Left ventricle myocardium inferior (tissue), 1 donor: ENCODE measurements at places on chromosomes 1 and 21. TPM values are rescaled to one million over a fixed set of nuclear protein-coding genes. Genes with fewer than 3 reads are reported as not detected.

NBPF10 gene
- total RNA-seq, result 0.69 TPM

SPATA1 gene
- 0.66 TPM for total RNA-seq

YBEY gene
- total RNA-seq, result 17.1 TPM

RTCA gene
- 41.3 TPM for total RNA-seq

GCSAML gene
- total RNA-seq, result 0.19 TPM

SPRR1A gene
- not detected for total RNA-seq

TTC3 gene
- 44.3 TPM for total RNA-seq

DNA sequence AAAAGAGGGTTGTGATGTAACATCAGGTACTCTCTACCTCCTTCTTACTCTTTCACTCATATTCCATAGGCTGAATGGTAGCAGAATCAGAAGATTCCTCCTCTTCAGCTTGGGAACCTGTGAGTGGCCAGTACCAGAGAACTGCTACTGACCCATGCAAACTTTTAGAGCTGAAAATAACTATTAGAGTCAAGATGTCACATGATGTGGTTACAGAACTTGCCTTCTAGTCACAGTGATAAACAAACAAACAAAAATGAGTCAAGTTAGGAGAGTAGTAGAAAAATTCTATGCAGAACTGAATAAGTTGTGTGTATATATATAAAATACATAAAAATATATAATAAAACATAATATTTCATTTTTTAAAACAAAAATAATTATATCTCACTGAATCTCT lies 47.6 kb upstream of the RGS1 start:
- DNase-seq, result no peak

DNA sequence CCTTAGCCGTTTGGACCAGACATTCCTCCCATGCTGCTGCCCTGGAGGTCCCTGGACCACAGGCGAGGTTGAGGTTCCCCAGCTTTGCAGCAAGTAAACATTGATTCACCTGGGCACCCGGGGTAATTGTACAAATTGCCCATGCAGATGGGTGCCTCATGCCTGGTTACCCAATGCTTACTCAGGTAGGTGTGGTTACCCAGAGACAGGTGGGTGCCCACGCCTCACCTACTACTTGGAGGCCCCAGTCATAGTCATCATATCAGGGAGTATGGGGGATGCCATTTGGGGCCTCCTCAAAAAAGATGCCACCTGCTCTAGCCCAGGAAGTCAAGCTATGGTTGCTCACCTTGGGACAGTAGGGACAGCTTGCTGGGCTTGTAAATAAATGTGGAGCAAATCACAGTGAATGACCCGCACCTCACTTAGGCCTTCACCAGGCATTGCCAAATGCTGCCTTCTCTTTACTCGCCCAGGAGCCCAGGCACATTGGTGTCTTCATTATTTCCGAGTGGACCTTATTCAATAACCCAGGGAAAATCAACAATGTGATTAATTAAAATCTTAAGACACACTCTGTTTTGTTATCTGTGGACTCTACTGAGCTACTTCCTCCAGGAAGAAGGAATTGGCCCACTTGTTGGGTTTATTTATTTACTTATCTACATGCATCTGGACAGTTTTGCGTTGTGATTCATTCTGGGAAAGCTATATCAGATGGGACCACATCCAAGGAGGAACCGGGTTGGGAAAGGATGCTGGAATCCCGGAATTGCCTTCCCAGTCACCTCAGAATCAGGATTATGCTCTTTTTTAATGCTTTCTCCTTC lies 35.6 kb upstream of the GRHL3 start:
- DNase-seq, result no peak

GRCh38 chr1:159881622-159882526 lies 18.1 kb downstream of the CFAP45 start:
- DNase-seq, result peak; percentile 54

- no peak for DNase-seq
Measured at GRCh38 chr1:44019466-44019948, 11.8 kb downstream of the SLC6A9 start.

DNA sequence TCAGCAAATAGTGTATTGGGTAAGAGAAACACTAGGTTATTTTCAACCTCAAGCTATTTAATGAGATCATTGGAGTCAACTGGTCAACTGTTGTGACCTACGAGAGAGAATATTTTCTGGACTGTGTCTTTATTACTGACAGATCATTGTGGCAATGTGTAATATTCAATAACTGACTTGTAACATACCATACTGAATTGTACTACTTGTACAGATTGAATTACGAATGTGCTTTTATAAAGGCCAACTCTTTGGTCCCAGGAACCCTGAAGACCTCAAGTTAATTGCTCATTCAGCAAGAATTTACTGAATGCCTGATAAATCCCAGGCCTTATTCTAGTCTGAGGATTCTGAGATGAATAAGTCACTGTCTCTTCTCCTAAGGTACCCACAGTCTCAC lies 56.1 kb upstream of the CAMK1G start:
- no peak for DNase-seq

GRCh38 chr1:150237746-150238145 lies 1.8 kb upstream of the ANP32E start:
- DNase-seq, result no peak

GRCh38 chr21:46100426-46100825 lies 2.5 kb downstream of the COL6A2 start:
- no peak for DNase-seq

- no peak for DNase-seq
Measured at GRCh38 chr21:37764691-37765090, 151.6 kb downstream of the KCNJ6 start.

- DNase-seq, result no peak
Measured at GRCh38 chr1:167522246-167522645, 3.9 kb upstream of the CD247 start.

DNA sequence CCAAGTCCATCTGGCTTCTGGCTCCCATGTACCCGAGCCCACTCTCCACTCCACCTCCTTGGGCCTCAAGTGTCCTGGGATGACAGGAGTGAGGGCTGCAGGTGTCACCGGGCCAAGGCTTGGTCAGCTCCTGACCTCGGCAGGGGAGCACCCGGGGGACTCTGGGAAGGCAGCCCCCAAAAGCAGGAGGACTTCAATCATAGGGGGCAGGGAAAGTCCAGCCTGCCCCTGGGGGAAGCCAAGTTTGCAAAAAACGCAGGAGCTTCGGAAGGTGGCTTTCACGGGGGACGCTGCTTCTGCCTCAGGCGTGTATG lies 56.8 kb downstream of the KCNAB2 start:
- no peak for DNase-seq

GRCh38 chr1:212487286-212487685 lies 54.6 kb downstream of the NENF start:
- DNase-seq, result no peak

GRCh38 chr1:53869454-53870117 lies 20.0 kb downstream of the YIPF1 start:
- DNase-seq, result no peak
